Spinal cord (tissue), 10 donors: ENCODE measurements at places on chromosomes 1 and 21. TPM values are rescaled to one million over a fixed set of nuclear protein-coding genes. Genes with fewer than 3 reads are reported as not detected.

DNA sequence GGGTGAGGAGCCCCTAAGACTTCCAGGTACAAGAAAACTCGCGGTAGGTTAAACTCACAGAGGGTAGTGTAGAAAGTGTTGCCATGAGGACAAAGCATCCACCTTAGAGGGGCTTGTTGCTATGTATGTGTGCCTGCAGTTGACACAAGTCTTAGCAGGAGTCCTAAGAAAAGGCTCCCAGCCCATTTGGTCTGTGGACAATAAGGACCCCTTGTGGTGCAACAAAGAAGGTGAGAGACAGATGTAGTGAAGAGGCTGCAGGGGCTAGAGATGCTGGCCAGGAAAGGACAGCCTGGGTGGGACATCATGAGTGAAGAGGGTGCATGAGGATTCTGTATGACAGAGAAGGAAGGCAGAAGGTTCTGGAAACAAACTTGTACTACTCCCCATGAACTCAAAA lies 36.3 kb upstream of the IL10 start:
- H3K4me3 ChIP-seq, result no peak overlapping the region
- no peaks in the 10 kb centered on the region for H3K36me3 ChIP-seq
- H3K27ac ChIP-seq, result no peak overlapping the region
- no peaks in the 10 kb centered on the region for H3K27me3 ChIP-seq
- peak; percentile 11 for DNase-seq

DNA sequence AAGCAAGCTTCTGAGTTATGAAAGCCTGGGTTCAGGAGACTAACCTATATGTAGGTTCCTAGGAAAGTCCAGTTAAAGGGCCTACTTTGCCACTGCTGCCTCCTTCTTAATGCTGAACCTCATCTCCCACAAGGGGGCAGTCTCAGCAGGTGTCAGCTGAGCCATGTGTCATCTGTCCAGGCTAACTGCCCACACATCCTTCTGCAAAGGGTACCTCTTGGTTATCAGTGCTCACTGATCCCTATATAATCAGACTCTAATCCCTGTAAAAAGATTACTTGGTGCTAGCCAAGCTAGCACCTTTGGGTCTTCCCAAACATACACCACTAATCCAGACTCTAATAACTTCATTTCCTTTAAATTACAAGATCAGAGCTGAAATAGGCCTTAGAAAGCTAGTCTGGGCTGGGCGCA lies 9.0 kb downstream of the PRDX1 start:
- no peak overlapping the region for H3K27ac ChIP-seq
- peaks cover 63% of the 10 kb centered on the region for H3K36me3 ChIP-seq
- DNase-seq, result no peak

DNA sequence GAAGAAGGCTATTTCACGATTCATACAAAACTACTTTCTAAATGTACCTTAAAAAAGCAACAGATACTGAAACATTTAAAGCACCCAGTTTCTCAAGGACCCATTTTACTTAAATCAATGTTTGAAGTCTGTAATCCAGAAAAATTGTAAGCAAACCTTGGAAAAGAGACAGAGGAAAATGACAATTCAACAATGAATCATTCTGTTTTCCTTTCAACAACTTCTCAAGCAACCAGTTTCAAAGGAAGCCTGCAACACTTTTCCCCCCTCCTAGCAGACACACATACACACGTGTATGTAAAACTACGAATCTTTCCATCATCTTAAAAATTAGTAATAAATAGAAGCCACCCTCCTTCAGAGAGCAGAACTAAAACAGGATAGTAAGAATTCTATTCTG lies 1.2 kb downstream of the RERE start:
- H3K27me3 ChIP-seq, result no peaks in the 10 kb centered on the region
- no peak for DNase-seq
- peaks cover 9% of the 10 kb centered on the region for H3K4me1 ChIP-seq
- no peaks in the 10 kb centered on the region for H3K36me3 ChIP-seq
- peak overlapping the region; percentile 97 for H3K27ac ChIP-seq

- no peaks in the 10 kb centered on the region for H3K36me3 ChIP-seq
- no peaks in the 10 kb centered on the region for H3K4me1 ChIP-seq
- no peak for DNase-seq
Observed at GRCh38 chr21:37370152-37371040, 3.8 kb downstream of the DYRK1A start.

DNA sequence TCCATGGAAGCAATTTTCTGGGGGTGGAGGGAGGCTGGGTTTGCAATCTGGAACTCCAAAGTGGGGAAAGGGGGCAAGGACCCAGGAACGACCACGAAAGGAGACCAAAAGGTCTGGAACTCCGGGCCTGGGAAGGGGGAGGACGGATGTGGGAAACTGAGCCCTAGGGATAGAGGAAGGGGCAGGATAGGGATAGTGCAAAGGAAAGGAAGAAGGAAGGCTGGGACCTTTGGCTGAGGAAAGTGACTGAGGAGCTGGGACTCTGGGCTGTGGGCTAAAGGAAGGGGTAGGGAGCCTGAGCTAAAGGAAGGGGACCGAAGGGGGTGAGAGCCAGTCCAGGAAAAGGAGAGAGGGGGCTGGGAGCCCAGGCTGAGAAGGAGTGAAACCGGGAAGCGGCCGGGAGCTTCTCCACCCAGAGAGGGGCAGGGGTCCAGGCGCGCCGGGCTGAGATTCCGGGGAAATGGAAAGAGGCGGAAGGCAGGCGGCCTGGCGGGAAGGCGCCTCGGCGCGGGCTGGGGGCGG lies 395 bp downstream of the SLC9A1 start:
- no peak for DNase-seq
- peak overlapping the region; percentile 67 for H3K4me3 ChIP-seq
- peak overlapping the region; percentile 76 for H3K27ac ChIP-seq

DNA sequence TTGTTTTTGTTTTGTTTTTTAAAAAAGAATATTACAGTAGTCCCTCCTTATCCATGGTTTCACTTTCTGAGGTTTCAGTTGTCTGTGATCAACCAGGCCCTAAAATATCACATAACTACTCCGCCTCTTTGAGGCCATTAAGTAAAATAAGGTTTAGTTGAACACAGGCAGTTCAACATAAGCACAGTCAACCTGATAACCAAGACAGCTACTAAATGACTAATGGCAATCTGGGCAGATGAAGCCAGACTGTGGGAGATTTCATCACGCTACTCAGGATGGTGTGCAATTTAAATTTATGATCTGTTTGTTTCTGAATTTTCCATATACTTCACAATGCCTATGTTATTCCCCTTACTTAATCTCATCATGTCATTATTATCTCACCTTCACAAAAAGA lies 30.1 kb downstream of the LDLRAD1 start:
- H3K4me1 ChIP-seq, result no peaks in the 10 kb centered on the region
- no peak for DNase-seq
- H3K36me3 ChIP-seq, result no peaks in the 10 kb centered on the region
- H3K27me3 ChIP-seq, result no peaks in the 10 kb centered on the region
- no peak overlapping the region for H3K27ac ChIP-seq

DNA sequence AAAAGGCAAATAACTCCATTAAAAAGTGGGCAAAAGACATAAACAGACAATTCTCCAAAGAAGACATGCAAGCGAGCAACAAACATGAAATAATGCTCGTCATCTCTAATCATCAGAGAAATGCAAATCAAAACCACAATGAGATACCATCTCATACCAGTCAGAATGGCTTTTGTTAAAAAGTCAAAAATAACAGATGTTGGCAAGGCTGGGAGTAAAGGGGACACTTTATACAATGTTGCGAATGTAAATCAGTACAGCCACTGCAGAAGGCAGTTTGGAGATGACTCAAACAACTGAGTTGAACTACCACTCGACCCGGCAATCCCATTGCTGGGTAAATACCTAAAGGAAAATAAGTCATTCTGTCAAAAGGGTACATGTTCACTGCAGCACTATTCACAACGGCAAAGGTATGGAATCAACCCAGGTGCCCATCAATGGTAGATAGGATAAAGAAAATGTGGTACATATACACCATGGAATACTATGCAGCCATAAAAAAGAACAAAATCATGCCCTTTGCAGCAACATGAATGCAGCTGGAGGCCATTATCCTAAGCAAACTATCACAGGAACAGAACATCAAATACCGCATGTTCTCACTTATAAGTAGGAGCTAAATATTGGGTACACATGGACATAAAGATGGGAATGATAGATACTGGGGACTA lies 25.9 kb downstream of the TSPAN2 start:
- no peak overlapping the region for H3K4me3 ChIP-seq
- H3K36me3 ChIP-seq, result peaks cover 2% of the 10 kb centered on the region
- no peaks in the 10 kb centered on the region for H3K4me1 ChIP-seq

- H3K4me1 ChIP-seq, result no peaks in the 10 kb centered on the region
- DNase-seq, result no peak
- H3K27ac ChIP-seq, result no peak overlapping the region
- H3K36me3 ChIP-seq, result no peaks in the 10 kb centered on the region
Observed at GRCh38 chr1:212938846-212939245, 11.5 kb upstream of the VASH2 start.

DNA sequence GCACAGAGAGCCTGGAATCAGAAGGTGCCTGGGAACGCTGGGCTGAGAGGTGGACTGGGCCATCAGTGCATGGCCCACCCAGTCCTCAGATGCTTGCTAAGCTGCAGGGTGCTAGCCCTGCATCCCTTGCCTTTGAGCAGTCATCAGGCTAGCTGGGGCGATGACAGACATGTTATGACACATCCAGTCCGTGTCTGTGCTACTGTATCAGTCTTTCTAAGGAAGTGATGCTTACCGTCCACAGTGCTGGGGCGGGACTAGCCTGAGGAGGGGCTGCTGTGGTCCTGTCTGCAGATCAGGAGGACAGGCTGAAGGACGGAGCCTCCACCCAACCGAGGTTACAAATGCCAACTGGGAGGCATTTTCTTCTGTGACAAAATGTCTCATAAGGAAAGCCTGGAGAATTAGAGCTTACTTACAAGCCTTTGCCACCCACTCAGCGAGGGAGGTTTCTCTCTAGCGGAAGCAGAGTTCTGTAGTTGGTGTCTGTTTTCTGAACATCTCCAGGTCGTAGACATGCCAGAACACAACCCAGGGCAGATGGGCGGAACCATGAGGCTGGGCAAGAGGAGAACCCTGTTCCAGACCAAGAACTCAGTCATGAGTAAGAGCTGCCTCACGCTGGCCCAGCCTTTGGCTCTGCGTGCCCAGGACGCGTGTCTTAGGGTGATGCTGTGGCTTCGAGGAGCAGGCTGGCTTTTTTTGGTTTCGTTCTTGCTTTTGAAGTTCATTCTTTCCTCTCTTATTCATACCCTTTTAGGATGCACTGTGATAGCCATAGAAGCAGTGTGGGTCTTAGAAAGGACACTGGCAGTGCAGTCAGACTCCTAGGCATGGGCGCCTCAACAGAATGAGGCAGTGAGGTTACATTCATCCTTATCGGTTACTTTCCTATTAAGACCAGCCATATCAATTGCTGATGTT lies 14.3 kb downstream of the SLFNL1 start:
- no peak overlapping the region for H3K27ac ChIP-seq
- H3K4me3 ChIP-seq, result no peak overlapping the region
- peaks cover 55% of the 10 kb centered on the region for H3K36me3 ChIP-seq
- peaks cover 6% of the 10 kb centered on the region for H3K4me1 ChIP-seq
- no peaks in the 10 kb centered on the region for H3K27me3 ChIP-seq
- DNase-seq, result no peak

GRCh38 chr1:24801176-24801575 lies 55.9 kb downstream of the CLIC4 start:
- DNase-seq, result no peak
- peaks cover 5% of the 10 kb centered on the region for H3K36me3 ChIP-seq
- H3K27ac ChIP-seq, result no peak overlapping the region
- peaks cover 3% of the 10 kb centered on the region for H3K4me1 ChIP-seq
- H3K27me3 ChIP-seq, result no peaks in the 10 kb centered on the region

DNA sequence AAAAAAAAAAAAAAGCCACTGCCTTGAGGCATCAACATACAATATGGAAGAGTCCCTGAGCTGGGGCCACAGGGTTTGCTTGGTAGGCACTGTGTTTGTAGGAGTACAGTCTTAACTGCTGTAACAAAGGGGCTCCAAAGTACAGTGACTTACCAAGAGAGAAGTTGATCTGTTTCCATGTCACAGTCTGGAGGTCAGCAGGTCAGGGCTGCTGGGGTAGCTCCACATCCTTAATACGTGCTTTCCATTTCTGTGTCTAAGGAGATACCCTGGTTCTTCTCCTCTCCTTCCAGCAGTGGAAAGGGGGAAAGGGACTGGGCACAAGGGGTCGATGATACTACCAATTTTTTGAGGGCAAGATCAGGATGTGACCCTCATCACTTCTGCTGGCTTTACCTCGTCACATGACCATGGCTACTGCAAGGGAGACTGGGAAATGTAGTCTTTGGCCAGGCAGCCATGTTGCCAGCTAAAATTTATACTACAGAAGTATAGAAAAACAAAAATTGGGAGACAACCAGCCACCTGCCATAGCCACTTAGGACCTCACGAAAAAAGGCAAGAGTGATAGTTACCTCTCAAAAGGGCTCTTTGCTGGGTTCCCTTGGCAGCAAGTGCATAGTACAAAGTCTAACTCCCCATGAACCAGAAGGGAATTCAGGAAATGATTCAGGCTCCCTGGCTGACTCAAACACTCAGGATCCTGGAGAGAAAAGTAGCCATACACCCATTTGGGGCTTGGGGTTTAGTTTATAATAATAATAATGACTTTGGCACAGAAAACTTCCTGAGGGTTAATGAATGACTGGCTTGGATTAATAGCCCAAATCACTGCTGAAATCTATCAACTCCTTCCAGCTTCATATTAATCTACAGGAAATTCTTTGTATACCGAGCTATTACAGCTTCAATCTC lies 52.7 kb upstream of the ATP5PO start:
- DNase-seq, result no peak
- H3K4me1 ChIP-seq, result no peaks in the 10 kb centered on the region
- H3K36me3 ChIP-seq, result no peaks in the 10 kb centered on the region
- no peak overlapping the region for H3K27ac ChIP-seq

GRCh38 chr1:216722821-216723220 lies 408 bp downstream of the ESRRG start:
- peaks cover 5% of the 10 kb centered on the region for H3K4me1 ChIP-seq
- no peak for DNase-seq
- H3K27me3 ChIP-seq, result peaks cover 17% of the 10 kb centered on the region
- H3K27ac ChIP-seq, result no peak overlapping the region
- H3K36me3 ChIP-seq, result no peaks in the 10 kb centered on the region

- DNase-seq, result no peak
- H3K27me3 ChIP-seq, result no peaks in the 10 kb centered on the region
- H3K4me3 ChIP-seq, result no peak overlapping the region
- no peaks in the 10 kb centered on the region for H3K36me3 ChIP-seq
Observed at GRCh38 chr1:76680651-76681050, 186.6 kb upstream of the ST6GALNAC5 start.

GRCh38 chr1:227892489-227893299 lies 55.0 kb downstream of the WNT9A start:
- H3K4me1 ChIP-seq, result peaks cover 31% of the 10 kb centered on the region
- no peak overlapping the region for H3K27ac ChIP-seq
- no peaks in the 10 kb centered on the region for H3K36me3 ChIP-seq
- H3K27me3 ChIP-seq, result no peaks in the 10 kb centered on the region
- DNase-seq, result no peak
- no peak overlapping the region for H3K4me3 ChIP-seq

GRCh38 chr1:210239349-210240111 lies 6.9 kb downstream of the SERTAD4 start:
- H3K4me3 ChIP-seq, result no peak overlapping the region
- no peak for DNase-seq
- H3K27me3 ChIP-seq, result no peaks in the 10 kb centered on the region
- H3K36me3 ChIP-seq, result peaks cover 8% of the 10 kb centered on the region
- peaks cover 15% of the 10 kb centered on the region for H3K4me1 ChIP-seq

The TEDDM1 gene
- total RNA-seq, result not detected

The ATP1A2 gene
- total RNA-seq, result 2,060 TPM

The GNG4 gene
- total RNA-seq, result 38.3 TPM

The TNFSF4 gene
- 2.7 TPM for total RNA-seq

The PLA2G2F gene
- total RNA-seq, result not detected

The ANKRD45 gene
- 8.8 TPM for total RNA-seq
